Colonic mucosa (tissue), 4 donors: ENCODE measurements at places on chromosomes 1 and 21.

GRCh38 chr21:45860493-45861155, 120.9 kb upstream of the COL6A1 start:
- no peak for DNase-seq

DNA sequence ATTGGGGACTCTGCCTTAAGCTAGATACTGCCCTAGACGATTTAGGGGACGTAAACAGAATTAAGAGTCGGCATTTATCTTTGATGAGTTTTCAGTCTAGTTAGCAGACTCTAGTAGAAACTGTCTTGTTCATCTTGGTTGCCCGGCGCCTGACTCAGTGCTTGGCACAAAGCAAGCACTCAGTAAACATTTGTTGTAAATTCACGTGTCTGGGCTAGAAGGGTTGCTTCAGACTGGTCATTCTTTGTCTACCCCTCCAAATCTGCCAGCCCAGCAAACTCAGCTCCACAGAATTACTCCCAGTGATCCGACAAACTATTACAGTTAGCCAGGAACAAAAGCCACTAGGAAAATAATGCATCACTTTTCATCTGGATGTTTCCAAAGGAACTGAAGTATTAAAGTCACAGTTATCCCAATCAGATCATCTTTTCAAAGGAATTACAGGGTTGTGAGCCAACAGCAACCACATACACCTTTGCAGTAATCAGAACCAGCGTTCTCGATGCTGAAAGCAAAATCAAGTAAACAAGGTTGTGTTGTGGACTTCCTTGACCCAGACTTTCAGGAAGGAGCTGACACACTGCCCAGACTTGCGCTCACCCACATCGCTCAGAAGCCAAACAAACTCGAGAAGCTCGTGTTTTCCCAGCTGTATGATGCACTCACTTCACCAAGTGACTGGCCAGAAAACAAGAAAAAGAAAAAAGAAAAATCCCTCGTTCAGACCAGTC, 66.5 kb upstream of the GADD45A start:
- no peak for DNase-seq

DNA sequence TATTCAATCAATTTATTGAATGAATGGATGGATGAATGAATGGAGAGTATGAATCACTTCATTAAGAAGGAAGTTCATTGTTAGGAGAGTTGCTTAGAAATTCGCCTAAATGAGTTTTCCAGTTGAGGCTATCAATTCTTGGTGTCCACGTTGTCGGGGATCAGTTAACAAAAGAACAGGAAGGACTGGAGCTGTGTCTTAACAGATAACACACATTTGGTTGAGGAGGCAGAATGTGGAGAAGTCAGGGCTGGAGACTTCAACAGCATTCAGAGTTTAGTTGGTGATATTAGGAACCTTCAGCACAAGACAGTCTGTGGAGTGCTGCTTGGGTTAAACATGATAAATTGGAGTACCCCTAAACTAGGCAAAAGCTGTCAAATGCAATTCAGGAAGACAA, 33.7 kb downstream of the ZBTB18 start:
- no peak for DNase-seq

DNA sequence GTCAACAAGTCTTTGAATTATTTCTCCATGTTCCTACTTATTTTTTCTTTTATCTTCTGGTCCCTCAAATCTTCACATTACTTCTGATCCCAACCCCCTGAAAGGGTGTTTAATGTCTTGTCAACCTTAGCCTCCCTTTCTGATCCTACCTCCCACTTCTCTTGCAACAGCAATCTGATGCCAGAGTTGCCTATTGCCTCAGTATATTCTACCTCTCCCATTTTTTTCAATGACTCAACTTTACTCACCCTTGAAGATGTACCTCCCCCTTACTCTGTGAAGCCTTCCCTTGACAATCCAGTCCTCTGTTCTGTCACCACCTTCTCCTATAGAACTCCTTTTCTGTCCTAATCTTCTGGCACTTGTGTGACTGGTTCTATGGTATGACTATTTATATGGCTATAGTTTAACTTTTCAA, 99.5 kb upstream of the CD55 start:
- DNase-seq, result no peak

GRCh38 chr1:160739098-160739511, at the start of gene SLAMF7:
Gene SLAMF7, plus strand, starts transcription at chr1:160739247. Its CDS starts 55 bp downstream, at chr1:160739302.
- no peak for DNase-seq

GRCh38 chr1:19121192-19121591, 88.9 kb downstream of the UBR4 start:
- peak; percentile 71 for DNase-seq

- DNase-seq, result no peak
These were observed 25.7 kb downstream of the AKNAD1 start for GRCh38 chr1:108831225-108831624.
